ENCODE measurements at places on chromosomes 6 and 20.

- DNase-seq: no peak
These were observed 91.0 kb upstream of the SNX9 start for GRCh38 chr6:157732007-157732406.

DNA sequence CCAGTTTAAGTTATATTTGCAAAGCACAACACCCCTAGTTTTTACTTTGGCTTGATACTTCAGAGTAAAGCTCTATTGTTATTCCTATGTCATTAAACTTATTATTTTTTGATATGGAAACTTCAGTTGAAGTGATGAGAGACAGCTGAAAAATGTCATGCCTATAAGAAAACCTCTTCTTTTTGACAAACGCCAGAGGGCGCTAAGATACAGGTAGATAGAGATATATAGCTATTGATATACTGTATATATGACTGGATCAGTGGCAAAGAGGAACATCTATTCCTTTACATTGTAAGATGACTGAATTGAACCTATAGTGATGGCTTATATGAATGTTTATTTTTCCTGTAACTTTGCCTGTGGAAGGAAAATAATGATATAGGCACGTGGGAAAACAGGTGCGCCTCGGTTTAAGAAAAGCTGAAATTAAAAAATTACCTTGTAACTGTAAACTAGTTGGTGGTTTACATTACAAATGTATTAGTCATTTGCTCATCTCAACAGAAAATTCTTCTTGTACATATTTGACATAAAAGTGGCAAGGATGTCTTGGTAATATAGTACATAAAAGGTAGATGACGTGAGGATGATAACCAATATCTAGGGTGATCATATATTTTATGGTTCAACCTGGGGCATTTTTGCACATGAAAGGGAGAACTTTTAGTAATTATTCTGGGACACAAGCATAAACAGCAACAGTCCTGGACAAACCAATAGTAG is 74.1 kb downstream of the LAMA4 start:
- DNase-seq: peak; percentile 55

GRCh38 chr6:24848461-24848860 is 49.7 kb upstream of the ARMH2 start:
- DNase-seq: no peak

DNA sequence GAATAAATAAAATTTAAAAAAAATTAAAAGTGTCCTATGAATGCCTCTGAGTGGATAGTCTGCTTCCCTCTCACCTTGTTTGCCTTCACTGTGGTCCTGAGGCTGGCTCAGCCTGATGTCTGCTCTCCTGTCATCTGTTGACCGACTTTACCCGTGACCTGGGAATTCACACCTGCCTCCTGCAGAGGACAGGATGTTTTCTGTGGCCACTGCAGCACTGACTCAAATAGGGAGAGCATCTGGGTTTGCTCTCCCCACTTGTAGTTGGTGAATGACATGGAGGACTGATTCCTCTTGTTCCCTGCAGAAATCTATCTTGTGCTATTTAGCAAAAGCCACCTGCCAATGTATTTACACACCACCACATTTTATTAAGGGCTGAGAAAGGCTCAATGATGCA is 52.4 kb upstream of the ERVFRD-1 start:
- no peak for DNase-seq

GRCh38 chr20:34537651-34538050 is 20.9 kb upstream of the MAP1LC3A start:
- DNase-seq: no peak

DNA sequence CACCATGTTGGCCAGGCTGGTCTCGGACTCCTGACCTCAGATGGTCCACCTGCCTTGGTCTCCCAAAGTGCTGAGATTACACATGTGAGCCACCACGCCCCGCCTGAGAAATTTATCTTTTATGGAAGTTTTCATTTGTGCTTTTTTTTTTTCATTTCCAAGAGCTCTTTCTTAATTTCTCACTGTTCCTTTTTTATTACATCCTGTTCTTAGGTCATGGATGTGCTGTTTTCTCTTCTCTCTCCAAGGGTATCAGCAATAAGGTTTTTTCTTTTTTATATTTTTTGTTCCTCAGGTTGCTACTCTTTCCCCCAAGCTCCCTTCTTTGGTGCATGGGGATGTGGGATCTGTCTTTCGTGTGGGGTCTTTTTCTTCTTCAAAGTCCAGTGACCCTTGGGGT is 21.2 kb upstream of the LSM14B start:
- DNase-seq: no peak

GRCh38 chr6:128078276-128078675 is 177.4 kb upstream of the THEMIS start:
- DNase-seq: no peak

GRCh38 chr20:63529180-63529860 is 7.9 kb downstream of the PTK6 start:
- no peak for DNase-seq

- no peak for DNase-seq
These were observed 113.1 kb downstream of the C6orf58 start for GRCh38 chr6:127690092-127690491.

DNA sequence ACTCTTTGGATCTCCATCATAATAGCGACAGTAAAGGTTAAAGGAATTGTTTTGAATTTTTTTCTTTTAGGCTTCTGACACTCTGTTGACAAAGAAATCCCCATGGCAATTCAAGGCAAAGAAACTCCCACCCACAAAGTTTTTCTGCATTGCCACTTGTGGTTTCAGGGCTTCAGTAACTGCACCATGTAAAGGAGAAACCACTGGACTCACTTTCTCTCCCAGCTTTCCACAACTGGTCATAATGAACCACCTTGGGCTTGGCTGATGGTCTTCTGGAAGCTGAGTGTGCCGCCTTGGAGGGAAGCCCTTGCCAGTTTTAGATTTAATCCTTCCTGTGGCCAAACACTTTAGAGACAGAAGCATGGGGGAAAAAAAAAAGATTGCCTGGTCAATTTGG is 163.1 kb downstream of the ISM1 start:
- no peak for DNase-seq

GRCh38 chr20:50274570-50275430 is 84.2 kb downstream of the CEBPB start:
- DNase-seq: no peak

DNA sequence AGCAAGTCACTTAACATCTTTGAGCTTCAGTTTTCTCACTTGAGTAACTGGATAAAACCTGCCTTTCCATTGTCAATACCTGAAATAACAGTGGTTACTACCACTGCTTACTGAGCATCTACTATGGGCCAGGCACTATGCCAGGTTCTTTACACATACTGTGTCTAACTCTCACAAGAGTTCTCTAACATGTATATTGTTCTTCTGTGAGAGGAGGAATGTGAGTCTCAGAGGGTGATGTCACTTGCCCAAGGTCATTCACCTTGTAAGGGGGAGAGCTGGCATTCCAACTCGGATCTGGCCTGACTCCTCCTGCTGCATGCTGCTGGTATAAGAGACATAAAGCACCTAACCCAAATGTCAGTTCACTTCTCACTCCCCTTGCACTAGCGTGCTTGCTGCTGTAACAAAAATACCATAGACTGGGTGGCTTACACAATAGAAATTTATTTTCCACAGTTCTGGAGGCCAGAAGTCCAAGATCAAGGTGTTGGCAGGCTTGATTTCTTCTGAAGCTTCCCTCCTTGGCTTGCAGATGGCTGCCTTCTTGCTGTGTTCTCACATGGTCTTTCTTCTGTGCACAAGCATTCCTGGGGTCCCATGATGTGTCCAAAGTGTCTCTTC is 21.9 kb upstream of the SGK2 start:
- no peak for DNase-seq

DNA sequence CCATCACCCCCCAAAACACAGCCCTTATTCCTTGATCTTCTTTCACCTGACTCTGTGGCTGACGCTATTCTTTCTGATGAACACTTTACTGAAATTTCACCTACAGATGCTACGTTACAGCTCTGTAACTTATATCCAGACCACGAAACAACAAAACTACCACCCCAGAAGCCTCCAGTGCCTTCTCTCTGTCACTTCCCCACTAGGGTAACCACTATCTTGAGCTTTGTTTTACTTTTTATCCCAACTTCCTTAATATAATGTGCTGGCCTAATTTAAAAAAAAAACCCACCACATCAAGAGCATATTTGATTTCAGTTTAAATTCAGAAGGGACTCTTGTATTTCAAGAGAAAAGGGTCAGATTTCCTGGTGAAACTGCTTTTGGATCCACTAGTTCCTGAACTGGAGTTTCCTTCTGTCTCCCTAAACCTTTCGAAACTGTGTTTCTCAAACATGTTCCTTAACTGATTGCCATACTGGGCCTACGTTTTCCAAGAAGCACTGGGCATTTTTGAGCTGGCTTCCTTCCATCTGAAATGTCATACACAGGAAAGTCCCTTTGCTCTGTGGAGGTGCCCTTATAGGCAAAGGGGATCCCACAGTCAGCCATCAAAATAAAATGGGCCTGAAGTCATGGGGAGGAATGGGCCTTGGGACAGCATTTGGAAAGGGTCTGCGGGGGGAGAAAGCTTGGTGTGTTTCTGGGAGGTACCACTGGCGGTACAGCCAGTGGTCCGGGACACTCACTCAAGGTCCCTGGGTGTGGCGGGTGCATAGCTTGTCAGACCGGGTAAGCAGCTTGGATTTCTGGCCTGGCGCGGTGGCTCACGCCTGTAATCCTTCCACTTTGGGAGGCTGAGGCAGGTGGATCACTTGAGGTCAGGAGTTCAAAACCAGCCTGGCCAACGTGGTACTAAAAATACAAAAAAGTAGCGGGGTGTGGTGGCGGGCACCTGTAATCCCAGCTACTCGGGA is 25.8 kb upstream of the RTF2 start:
- no peak for DNase-seq

DNA sequence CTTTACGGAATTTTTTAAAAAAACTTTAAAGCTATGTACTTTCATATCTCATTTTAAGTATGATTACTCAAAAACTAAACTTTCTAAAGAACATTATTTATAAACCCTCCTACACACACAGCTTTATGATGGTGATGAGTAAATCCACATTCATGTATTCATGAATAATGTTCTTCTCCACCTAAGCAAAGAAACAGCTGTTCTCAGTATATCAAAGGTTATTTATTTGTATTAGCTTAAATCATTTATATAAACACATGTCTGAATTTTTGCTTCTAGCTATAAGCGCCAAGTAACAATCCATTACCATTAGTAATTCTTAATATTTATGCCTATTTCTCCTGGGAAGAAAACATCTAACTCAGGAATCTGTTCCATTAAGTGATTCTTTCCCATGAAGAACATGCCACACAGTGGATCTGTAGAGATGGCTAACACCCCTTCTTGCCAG is 63.3 kb downstream of the SMLR1 start:
- no peak for DNase-seq

DNA sequence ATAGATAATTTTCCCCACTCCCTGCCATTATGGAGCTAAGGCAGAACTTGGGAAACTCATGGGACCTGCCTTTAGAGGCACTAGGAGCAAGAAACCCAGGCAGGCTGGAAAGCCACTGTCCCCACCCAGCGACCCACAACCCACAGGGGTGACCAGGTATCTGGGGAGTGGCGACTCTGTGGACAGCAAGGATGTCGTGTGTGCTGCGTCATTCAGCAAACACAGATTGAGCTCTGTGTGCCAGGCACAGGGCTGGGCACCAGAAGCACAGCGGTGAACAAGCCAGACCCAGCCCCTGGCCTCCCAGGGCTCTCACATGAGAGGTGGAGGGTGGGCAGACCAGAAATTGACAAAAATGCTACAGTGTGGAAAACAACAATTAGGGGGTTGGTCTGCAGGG is 27.7 kb downstream of the DLGAP4 start:
- DNase-seq: no peak
